NCI-H1105 (cell line): ENCODE measurements at places on chromosomes 3 and 15.

GRCh38 chr3:3699816-3700633, 99.2 kb upstream of the LRRN1 start:
- DNase-seq, result no peak

DNA sequence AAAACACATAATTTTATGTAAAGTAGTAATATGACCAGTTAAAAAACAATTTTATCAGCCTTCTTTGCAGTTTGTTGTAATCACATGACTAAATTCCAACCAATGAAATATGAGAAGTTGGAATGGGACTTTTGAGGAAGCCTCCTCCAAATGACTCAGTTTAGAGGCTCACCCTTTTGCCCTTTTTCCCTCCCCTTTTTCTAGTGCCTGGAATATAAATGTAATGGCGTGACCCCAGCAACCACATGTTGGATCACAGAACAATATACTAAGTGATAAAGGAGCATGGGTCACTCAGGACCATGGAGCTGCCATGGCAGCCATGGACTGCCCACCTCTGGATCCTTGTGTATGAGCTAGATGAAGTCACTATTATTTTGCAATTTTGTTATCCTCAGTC, 48.8 kb upstream of the HEG1 start:
- no peak for DNase-seq

GRCh38 chr3:35757991-35758757, 118.8 kb downstream of the ARPP21 start:
- DNase-seq, result no peak

- DNase-seq, result no peak
These were observed 121.9 kb downstream of the FNDC3B start for GRCh38 chr3:172161133-172161789.

GRCh38 chr3:183490653-183491052, 62.2 kb upstream of the MCF2L2 start:
- peak; percentile 87 for DNase-seq

GRCh38 chr3:32758375-32758753, 59.4 kb upstream of the TRIM71 start:
- DNase-seq, result no peak

DNA sequence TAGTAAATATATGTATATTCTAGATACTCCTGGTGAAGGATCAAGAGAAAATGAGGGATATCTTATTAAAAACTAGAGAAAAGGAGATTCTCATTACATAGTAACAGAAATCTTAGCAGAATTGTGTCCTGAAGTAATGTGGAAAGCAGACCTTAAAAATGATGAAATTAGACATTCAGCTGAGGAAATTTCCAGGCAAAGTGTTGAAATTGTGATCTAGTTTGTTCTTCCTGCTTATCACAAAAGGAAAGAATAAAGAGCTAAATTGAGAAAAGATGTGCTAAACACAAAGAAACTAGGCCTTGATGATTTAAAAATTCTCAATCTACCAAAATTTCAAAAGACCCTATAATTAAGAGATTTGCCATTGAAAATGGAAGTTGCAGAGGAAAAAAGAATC, 362.6 kb upstream of the PLSCR5 start:
- no peak for DNase-seq

- no peak for DNase-seq
These were observed 224.4 kb downstream of the RYR3 start for GRCh38 chr15:33535135-33535534.

DNA sequence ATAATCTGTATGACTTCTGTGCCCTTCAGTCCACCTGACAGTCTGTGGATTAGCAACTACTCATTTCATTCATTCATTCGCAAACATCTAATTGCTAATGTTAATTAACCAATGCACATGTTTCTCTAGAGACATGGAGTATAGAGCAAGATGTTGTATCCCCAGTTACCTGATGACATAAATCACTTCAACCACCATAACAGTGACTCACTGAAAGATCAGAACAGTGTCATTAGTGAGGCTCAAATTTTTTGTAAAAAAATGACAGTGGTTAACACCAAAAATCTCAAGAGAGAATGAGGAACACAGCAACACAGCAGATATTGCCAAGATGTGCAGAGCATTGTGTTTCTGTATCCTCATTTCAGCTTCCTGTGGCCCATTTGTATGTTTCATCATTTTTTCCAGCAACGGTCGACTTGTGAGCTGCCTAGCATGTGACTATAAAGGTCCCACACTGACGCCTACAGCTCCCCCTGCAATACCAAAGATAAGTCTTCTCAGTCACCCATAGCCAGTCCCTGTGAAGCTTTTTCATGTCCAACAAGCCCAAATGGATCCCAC, 3.7 kb upstream of the PLD1 start:
- no peak for DNase-seq

DNA sequence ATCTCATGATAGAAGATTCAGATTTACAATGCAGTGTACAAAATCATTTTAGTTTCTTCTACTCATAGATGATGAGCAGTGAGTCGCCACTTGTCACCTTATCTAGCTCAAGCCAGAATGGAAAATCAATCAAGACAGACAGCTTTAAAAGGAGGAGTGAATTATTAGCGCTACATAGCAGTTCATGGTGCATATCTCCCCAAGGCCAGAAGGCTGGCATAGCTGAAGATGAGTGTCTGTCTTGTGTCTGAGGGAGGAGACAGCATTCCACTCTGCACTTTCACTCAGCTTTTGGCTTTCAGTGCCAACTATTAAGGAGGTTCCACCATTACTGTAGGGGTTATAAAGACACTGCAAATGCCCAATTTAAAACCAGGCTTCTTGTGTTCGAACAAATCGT, 804.1 kb upstream of the LMCD1 start:
- DNase-seq, result no peak

GRCh38 chr3:27613846-27614500, 108.2 kb downstream of the EOMES start:
- no peak for DNase-seq

GRCh38 chr15:83574345-83574744, 79.6 kb upstream of the ADAMTSL3 start:
- DNase-seq, result no peak

GRCh38 chr15:68818066-68818768, 2.5 kb downstream of the ANP32A start:
- DNase-seq, result peak; percentile 95

- no peak for DNase-seq
These were observed 337.2 kb downstream of the VGLL3 start for GRCh38 chr3:86653661-86654205.

GRCh38 chr3:16476636-16477035, 36.9 kb downstream of the RFTN1 start:
- DNase-seq, result no peak

- DNase-seq, result no peak
These were observed 59.6 kb upstream of the PPARG start for GRCh38 chr3:12229146-12229851.
